CD4-positive, alpha-beta T cell treated with Interleukin-17A for 4 hours (primary cell): ENCODE measurements at places on chromosomes 6 and 20.

- no peak for DNase-seq
Observed at GRCh38 chr6:5095236-5095635, 10.1 kb downstream of the PPP1R3G start.

GRCh38 chr6:113512576-113512975 is 344.6 kb upstream of the MARCKS start:
- DNase-seq, result no peak

- peak; percentile 48 for DNase-seq
Observed at GRCh38 chr20:4962241-4962855, 39.0 kb downstream of the SLC23A2 start.

- no peak for DNase-seq
Observed at GRCh38 chr6:165782134-165782533, 119.1 kb upstream of the PDE10A start.

DNA sequence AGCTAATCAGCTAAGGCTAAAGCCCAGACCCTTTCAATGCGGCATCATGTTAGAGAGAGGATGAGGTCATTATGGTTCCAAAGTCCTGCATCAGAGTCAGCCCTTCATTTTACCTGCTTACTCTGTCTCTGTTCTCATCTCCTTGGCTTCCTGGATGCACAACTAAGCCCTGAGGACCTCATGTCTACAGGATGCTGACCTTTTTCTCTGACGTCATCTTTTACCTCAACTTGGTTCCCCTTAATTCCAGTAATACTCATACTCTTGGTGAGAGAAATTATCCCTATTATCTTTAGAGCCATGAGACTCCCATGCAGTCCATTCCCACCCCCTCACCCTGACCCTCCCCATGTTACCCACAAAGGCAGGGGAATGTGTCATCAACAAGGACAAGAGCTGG is 636.5 kb upstream of the CHD6 start:
- DNase-seq, result no peak

DNA sequence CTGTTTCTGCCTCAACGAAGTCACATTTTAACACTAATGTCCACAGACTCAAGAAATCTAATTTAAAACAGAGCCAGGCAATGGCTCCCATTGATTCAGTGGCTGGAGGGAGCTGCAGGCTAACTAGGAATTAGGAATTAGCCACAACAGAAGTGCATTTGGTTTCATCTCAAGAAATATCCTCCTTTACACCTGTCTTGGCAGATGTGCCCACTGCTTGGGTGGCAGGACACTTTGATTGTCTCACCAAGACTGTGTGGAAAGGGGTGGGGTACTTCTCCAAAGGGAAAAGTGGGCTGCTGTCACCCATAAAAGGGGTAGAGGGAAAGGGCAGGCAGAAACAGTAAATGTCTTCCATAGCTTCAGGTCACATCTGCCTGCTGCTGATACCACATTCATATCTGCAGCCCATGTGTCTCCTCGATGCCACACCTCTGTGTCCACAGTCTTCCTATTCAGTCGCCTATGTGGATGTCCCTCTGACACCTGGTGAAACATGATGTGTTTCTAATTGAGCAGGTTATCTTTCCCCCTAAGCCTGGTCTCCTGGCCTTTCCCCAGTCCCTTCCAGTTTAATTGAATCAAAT is 10.9 kb upstream of the OSER1 start:
- no peak for DNase-seq

DNA sequence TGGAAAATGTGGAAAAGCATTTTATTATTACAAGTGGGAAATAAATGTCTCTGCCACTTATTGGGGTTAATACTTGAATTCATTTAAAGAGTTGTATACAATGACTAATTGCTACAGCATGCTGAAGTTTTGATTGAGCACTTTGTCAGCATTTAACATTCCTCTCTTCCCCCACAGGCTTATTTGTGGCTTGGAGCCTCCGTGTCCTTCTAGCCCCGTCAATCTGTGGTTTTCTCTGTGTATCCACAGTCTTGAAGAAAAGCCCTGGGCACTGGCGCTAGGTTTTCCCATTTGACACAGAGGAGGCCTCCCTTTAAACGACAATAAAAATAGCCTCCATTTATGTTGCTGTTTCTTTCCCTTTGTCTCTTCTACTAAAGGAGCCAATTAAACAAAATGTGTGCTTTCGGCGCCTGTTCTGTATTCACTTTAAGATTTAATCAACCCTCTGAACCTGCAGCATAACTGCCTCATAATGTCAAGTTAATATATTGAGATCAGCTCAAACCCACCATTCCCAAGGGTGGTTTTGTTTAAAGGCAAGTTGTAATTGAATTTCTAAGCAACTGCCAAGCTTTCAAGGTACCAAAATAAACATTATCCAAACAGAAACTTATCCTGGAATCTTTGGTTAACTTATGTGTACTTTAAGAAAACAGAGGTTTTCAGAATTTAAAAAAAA is 326.6 kb upstream of the RNF24 start:
- no peak for DNase-seq
